Hepatocyte (in vitro differentiated cells): ENCODE measurements at places on chromosomes 16 and 17. TPM values are rescaled to one million over a fixed set of nuclear protein-coding genes. Genes with fewer than 3 reads are reported as not detected.

Gene KIF18B
- 1.8 and 2.1 TPM in 2 replicates for total RNA-seq

- DNase-seq: peak; percentile 89
Observed at GRCh38 chr17:10729334-10730193, at the start of gene TMEM220. Gene TMEM220, minus strand, starts transcription at chr17:10730023. Its CDS starts 172 bp downstream, at chr17:10729851.

Gene KCNH4
- total RNA-seq: 0.08 and 0.17 TPM in 2 replicates

GRCh38 chr17:64358261-64358788 is 32.3 kb downstream of the PECAM1 start:
- no peak for DNase-seq

GRCh38 chr17:17566896-17567513 is 24.5 kb downstream of the PEMT start:
- no peak for DNase-seq

- DNase-seq: peak; percentile 38
Observed at GRCh38 chr16:49875806-49876715, 20.1 kb upstream of the ZNF423 start.
